ENCODE measurements at places on chromosomes 5 and 9.

DNA sequence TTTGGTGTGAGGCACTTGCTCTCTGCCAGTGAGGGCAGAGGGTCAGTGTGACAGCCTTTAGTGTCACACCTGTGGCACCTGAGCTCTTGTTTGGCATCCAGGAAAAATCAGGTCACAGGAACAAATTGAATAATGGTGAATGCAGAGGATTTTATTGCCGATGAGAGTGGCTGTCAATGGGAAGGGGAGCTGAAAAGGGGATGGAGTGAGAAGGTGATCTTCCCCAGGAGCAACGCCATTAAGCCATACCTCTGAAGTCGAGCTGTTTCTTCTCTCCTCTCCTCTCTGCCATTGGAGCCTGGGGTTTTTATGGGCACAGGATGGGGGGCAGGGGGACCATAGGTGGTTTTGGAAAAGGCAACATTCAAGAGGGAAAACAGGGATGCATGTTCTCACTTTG lies 2.4 kb upstream of the HSD17B4 start:
- no peak for DNase-seq

DNA sequence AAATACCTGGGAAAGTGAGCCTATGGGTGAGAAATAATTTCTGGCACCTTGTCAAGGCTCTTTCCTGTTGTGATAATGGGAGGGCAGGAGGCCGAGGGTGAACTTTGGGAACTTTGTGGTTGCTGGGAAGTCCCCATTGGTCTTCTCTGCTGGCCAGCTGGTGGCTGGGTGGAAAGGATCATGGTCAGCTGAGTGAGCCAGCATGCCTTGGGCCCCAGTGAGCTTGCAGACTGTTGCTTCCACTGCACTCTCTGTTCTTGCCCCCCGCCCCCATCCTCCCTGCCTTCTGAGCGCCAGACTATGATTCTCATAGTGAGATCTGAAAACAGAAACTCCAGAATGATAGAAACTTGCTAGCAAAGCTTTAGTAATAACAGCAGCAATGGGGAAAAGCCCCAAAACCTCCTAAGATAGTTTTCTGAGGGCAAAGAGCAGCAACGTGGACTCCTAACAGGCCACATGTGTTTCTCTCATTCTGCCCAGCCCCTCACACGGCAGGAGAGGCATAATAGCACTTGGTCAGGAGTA lies 139.2 kb upstream of the SMARCA2 start:
- no peak for DNase-seq

DNA sequence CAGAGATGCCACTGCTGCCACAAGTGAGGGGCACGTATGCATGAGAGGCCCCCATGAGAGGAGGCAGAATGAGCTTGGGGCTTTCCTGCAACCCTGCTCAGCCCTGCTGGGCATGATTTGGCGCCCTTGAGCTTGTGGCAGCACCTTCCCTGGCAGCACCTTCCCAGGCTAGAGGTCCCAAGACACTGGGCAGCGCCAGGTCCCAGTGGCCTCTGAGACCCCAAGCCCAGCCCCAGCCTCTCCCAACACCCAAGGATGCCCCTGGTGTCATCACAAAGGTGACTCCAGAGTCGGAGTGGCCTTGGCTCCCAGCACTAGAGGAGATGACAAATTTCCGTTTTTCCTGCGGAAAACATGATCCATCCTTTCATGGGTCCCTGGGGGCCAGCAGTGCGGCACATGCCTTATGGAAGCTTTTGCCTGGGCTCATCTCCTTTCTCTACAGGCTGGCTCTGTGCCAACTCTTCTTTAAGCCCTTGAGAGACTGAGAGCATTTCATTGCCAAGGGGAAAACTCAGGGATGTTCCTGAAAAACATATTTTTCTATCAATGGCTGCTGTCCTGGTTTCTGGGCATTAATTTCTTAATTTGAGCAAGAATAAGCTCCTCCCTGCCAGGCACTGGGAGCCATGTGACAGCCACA lies 77.1 kb upstream of the ADAMTS2 start:
- no peak for DNase-seq

GRCh38 chr9:135075234-135076142 lies 12.0 kb upstream of the OLFM1 start:
- DNase-seq, result peak; percentile 49

- peak; percentile 29 for DNase-seq
Measured at GRCh38 chr9:93127395-93127911, 6.6 kb downstream of the NINJ1 start.

All from left colon (tissue), 2 donors.